Activated T-cell treated with anti-CD3 and anti-CD28 coated beads, Interleukin-2, amount 50 U/mL, for 4 hours (primary cell): ENCODE measurements at places on chromosomes 11 and 22.

- no peak for DNase-seq
Measured at GRCh38 chr22:44947049-44947448, 62.8 kb downstream of the PHF21B start.

GRCh38 chr22:20977516-20978170 is 4.5 kb upstream of the LZTR1 start:
- no peak for DNase-seq

DNA sequence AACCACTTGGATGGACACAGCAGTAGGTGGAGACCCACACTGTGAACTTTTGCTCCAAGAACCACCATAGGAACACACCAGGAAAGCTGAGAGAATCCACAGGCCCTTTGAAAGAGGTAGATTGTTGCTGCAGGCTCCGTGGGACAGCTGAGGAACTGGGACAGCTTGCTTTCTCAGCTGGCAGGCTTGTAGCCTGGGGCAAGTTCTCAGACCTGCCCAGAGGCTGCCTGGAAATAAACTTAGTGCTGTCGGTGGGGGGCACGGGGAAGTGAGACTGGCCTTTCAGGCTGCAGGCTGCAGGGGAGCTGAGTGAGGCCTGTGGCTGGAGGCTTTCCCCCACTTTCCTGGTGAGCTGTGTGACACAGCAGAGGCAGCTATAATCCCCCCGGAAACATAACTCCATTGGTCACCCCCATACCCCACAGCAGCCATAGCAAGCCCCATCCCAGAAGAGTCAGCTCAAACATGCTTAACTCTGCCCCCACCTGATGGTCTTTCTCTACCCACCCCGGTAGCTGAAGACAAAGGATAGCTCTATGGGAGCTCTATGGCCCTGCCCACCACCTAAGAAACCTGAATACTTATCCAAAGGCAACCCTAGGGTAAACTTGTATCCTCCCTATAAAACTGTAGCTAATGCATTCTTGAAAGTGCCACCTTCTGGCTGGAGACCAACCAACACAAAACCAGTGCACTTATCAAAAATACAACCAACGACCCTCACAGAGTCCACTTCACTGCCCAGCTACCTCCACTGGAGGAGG is 21.4 kb upstream of the ACRV1 start:
- DNase-seq, result no peak

DNA sequence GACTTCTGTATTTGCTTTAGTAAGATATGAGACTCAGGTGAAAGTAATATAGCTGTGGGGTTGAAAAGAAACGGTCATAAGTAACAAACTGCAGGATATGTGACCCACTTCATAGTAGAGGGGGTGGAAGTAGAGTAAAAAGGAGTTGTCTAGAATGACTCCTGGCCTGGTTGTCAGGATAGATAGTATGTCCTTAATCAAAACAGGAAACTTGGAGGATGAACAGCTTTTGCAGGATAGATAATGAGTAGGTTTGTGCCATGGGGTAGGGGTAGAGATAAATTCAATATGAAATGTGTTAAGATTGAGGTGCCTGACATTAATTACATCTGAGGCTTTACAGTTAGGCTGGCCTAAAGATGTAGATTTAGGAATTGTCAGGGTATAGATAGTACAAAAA is 47.0 kb upstream of the B3GNT6 start:
- no peak for DNase-seq
